ENCODE measurements at places on chromosomes 7 and 10.

DNA sequence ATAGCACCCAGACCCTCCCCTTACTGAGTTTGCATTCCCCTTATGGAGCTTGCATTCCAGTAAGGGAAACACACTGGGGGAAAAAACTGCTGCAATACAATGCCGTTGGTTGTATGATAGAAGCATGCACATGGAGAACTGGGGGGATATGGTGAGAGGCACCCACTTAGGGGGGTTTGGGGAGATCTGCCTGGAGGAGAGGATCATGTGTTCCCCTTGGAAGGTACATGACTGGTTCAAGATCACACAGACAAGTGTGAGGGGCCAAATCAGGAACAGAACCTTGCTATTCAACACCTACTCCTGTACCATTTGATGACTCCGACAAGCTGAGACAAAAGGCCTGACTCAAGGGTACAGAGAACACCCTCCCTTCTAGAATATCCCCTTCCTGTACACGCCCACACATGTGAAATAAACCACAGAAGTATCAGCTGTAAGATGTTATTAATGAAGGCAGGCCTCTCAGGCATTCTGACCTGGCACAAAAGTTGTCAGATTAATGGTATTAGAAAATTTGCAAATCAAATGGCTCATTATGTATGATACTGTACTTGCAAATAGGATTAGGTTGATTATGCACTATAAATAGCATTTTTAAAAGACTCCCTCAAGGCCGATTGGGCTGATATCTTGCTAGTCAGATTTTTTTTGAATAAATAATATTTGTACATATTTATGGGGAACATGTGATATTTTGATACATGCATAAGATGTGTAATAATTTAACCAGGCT is 122.2 kb downstream of the NPY start:
- no peak for DNase-seq

GRCh38 chr7:19482628-19483027 is 226.2 kb downstream of the POLR1F start:
- DNase-seq = no peak

- no peak for DNase-seq
Measured at GRCh38 chr7:52741670-52742290, 293.7 kb upstream of the POM121L12 start.

- DNase-seq = no peak
Measured at GRCh38 chr7:6178298-6179029, 94.0 kb downstream of the CYTH3 start.

- DNase-seq = no peak
Measured at GRCh38 chr10:102801496-102801895, 35.7 kb downstream of the CYP17A1 start.

DNA sequence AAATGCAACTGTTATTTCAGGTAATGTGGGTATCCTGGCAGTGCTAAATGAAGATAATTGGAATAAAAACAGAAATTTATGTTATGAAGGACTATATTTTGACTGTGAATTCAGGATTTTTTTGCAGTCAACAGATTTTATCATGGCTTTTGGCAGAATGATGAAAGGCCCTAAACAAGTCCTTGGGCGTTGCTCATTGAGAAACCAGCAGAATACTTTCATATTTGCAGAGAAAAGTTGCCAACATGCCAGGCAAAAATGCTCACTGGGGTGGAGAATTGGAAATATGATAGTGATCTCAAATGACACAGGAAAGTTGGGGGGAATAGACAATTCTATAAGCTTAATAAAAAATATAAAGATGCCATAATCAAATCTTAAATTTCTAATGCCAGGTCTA is 121.1 kb downstream of the GPR85 start:
- DNase-seq = no peak

DNA sequence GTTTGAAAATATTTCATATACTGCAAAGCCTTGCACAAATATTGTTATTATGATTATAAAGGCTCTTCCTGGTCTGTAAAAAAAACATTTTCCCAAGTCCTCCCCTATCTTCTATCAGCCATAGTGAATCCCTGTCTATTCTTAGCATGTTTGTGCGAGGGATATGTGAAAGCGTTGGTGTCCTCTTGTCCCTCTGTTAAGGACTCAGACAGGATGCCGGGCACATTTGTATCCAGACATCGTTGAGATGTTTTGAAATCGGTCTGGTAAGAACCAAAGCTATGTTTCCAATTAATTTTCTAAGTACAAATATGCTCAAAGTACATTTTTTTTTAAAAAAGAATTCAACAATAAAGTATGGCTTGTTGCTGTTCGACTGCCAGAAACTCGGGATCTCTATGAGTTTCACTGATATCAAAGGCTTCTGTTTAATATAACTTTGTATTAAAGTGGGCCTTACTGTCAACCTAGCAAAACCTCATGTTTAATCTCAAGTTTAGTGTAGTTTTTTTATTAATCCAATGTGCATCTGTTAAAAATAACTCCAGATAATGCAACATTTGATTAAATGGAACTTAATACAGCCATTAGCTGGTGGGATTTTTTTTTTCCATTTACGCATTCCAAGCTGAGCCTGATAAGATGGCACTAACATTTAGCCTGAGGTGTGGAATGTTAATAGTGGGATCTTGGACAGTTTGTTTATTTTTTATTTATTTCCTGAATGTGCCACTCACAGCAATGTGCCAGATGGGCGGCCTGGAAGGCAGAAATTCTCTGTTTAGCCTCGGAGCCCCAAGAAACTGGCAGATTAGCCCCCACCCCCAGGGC is 754.3 kb downstream of the LRMDA start:
- DNase-seq = no peak

DNA sequence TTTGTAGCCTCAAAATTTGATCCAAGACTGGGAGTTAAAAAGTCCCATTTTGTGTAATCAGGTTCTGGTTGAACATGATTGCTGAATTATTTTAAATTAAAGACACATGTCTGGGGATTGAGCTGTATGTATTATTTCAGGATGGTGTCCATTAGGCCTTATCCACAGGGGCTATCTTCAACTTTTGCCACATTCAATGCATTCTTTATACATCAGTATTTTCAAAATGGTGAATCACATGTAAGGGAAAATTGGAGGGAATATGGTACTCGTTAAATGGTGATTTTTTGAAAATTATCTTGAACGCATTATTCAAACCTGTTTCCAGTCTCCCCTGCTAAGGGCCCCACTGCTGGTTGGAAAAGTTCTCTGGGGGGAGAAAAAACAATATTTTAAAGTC is 367.7 kb upstream of the NPVF start:
- DNase-seq = no peak

GRCh38 chr7:24597014-24597413 is 23.8 kb downstream of the PALS2 start:
- DNase-seq = no peak

- peak; percentile 68 for DNase-seq
Measured at GRCh38 chr10:3071405-3072198, 4.3 kb downstream of the PFKP start.

GRCh38 chr10:124106241-124106879 is 13.0 kb upstream of the CHST15 start:
- no peak for DNase-seq

DNA sequence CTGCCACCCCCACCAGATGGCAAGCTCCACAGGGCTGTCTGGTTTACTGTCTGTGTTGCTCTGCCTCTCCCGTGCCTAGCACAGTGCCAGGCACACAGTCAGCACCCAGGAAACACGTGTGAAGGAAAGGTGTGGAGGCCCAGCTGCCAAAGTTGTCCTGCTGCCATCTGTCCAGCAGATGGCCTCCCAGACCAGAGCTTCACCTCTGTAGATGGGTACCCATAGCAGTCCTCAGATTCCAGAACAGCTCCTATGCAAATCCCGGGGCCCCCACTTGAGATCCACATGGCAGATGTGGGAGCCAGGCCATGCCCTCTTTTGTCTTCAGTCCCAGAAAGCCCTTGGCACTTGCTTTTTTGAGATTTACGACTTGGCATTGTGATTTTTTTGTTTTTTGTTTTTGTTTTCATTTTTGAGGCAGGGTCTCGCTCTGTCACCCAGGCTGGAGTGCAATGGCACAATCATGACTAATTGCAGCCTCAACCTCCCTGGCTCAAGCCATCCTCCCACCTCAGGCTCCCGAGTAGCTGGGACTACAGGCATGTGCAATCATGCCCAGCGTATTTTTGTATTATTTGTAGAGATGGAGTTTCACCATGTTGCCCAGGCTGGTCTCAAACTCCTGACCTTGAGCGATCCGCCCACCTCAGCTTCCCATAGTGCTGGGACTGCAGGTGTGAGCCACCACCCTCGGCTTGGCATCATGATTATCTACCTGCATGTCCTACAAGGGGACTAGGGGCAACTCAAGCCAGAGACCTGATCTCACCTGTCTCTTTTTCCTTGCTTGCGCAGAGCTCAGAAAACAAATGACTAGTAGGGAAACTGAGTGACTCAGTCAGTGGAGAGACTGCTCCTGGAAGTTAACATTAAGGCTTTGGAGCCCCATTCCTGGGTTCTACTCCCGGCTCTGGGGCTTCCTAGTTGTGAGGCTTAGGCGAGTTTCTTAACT is 16.9 kb upstream of the PALD1 start:
- DNase-seq = peak; percentile 60

DNA sequence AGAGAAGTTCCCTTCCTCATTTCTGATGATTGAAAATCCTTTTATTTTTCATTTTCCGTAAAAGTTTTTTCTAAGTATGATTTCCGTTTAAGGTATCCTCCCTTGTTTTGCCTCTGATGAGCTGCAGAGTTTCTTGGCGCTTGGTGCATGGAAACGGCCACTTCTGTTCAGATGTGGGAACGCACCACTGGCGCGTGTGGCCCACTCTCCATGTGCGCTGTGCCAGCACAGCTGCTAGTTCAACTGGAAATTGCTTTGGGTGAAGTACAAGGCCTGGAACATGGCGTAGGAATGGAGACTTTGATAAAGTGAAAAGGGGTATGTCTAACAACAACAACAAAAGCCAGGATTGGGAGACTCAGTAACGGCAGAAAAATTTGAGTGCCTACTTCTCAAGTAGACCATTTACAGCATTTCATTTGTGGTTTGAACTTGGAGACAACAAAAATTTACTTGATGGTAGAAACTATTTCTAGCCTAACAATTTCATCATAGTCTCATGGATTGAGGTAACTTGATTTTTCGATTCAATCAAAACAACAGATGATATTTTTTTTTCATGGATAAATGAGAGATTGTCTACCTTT is 364.2 kb downstream of the SUGCT start:
- DNase-seq = no peak

GRCh38 chr10:124336186-124336585 is 82.5 kb downstream of the OAT start:
- DNase-seq = no peak

- DNase-seq = no peak
Measured at GRCh38 chr7:127903892-127904669, 127.2 kb downstream of the LRRC4 start.

GRCh38 chr10:120195984-120196712 is 260.9 kb upstream of the PLPP4 start:
- no peak for DNase-seq

DNA sequence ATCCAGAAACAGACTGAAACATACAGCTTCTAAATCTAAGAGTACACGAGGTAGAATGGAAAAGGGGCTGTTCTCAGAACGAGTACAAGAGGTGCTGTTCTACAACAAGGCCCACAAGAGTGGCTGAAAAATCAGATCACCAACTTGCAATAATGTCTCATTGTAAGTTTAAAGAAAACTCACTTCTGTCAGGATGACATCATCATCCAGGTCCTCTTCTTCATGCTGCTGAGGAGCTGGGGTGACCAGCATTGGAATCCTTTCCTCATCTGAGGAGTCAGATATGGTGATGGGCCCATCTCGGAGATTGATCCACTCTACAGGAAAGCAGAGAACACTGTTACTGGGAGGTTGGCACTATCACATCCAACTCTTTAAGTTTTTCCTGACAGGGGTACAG is 28.8 kb downstream of the RNF216 start:
- DNase-seq = no peak

DNA sequence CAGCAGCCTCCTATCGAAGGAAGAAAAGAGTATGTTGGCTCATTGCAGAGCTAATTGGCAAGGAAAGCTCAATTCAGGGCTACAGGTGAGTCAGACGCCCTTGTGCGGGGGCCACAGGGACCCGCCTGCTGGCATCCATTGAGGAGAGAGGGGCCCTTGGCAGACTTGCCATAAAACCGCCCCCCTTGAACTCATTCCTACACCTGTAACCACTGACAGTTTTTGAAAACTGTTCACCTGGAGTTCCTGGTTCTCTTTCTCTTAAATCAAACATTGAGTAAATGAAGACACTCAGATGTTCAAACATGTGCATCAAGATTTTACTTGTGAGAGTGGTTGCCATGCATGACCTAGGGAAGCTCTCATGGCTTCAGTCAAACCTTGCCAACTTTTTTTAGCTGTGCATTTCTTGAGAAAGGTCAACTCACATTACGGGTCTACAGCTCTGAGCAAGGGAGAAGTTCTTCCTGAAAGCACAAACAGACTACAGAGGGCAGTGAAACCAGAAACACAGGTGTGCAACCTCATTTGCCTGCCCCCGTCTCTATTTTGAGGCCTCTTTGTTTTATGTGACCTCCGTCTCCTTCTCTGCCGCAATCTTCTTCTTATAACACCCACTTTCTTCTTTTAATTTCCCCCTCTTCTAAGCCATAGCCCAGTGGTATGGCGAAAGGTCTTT is 87.8 kb downstream of the TBXAS1 start:
- DNase-seq = no peak

GRCh38 chr7:151672716-151673115 is 153.0 kb upstream of the RHEB start:
- no peak for DNase-seq

GRCh38 chr7:69412331-69413146 is 185.7 kb upstream of the AUTS2 start:
- no peak for DNase-seq

- DNase-seq = no peak
Measured at GRCh38 chr7:38481401-38481800, 149.8 kb downstream of the AMPH start.

DNA sequence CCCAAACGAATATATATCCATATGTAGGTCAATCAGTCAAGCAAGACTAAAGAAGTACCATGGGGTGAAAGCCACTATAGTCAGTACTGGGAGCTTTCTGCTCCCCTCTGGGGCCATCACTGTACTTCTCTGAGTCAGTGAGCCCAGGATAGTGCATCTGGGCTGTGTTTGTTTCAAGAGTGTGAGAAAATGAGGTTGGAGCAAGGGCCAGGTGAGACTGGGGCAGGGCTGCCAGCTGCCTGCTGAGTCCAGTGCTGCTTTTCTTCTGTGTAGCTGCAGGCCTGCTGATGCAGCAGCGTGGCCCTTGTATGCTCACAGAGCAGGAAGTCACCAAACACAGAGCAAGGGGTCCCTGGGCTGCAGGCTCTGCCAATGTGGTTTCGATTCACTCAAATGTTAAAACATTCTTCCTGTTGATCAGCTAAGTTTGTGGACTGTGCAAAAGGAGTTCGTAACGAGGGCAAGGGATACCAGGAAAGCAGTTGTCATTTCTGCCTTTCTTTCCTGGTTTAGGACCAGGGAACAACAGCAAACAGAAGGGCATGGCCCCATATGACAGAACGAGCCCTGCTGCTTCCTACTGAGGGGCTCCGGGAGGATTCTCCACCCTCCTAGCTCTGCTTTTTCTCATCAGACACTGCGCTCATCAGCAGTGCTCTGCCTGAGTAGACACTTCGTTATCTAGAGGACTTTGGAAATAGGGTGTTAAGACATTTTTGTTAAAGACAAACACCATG is 65.4 kb upstream of the TNS3 start:
- no peak for DNase-seq

Measured in stimulated activated CD4-positive, alpha-beta T cell treated with anti-CD3 and anti-CD28 coated beads, Interleukin-4, amount 100 ng/mL, for 24 hours (primary cell).